ENCODE measurements at places on chromosomes 2 and 18.
A peak's percentile ranks its signal among the peaks of the same experiment; 100 is the strongest.

GRCh38 chr2:105427485-105427884 lies 28.6 kb upstream of the FHL2 start:
- DNase-seq = no peak

- DNase-seq = no peak
These were observed 82.3 kb downstream of the GALNT14 start for GRCh38 chr2:31055938-31056337.

DNA sequence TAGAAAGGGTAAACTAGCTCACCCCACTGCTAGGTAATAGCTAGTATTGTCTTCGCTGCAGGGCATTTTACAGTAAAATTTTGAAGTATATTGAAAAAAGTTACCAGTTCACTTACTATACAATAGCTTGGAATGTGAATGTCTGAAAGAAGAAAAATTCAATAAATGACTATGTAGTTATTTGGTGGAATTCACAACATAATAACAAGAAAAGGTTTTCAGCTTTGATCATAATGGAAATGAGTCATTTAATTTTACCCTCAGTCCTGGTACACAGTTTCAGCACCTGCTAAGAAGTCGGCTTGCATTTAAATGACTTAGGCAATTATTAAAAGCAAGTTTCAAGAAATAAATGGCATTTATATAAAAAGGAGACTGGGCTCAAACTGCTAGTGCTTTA lies 90.4 kb downstream of the NUP35 start:
- no peak for DNase-seq

DNA sequence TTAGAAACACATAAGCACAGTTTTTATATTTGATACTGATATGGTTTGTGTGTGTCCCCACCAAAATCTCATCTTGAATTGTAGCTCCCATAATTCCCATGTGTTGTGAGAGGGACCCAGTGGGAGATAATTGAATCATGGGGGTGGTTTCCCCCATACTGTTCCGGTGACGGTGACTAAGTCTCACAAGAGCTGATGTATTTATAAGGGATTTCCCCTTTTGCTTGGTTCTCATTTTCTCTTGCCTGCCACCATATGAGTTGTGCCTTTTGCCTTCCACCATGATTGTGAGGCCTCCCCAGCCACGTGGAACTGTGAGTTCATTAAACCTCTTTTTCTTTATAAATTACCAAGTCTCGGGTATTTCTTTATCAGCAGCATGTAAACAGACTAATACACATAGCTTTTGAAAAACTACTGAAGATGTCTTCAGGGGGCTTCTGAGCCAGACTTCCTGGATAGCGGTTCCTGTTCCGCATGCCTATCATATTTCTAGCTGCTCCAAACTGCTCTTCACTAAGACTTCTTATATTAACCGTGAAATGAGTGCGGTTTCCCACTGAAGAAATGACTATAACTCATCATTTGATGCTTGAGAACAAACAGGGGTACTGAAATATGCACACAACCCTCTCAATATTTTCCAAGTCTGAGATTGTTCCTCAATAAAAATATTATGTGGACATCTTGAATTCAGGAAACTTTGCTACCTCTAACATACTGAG lies 75.8 kb downstream of the SPHKAP start:
- DNase-seq = no peak

DNA sequence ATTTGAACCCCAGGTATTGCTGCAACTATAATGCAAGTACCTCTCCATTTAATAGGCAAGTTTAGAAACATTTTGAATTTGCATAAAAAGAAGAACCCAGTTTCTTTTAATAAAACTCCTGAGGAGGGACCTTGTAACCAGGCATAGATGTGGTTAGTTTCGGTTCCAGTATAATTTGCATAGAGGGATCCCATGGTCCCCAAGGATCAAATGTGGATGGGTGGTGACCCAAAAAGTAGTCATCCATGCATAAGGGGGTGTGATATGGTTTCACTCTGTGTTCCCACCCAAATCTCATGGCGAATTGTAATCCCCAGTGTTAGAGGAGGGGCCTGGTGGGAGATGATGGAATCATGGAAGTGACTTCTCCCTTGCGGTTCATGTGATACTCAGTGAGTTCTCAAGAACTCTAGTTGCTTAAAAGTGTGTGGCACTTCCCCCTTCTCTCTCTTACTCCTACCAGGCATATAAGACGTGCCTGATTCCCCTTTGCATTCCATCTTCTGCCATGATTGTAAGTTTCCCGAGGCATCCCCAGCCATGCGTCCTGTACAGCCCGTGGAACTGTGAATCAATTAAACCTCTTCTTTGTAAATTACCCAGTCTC lies 40.2 kb upstream of the SKA1 start:
- no peak for DNase-seq

DNA sequence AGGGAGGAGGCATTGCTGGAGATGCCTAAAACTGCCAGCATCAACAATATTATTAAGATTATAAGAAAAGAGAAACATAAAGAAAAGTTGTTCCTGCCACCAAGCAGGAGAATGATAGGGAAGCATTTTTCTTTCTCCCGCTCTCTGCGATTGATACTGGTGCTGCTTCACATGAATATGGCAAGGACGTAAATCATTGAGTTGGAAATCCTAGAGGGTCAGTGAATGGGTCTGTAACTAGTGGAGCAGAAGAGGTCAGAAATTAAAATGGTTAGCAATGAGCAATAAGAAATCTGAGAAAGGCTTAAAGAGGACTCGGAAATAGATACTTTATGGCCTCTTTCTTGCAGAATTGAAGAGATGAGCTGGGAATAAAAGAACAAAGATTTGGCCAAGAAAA lies 631.7 kb downstream of the BCL11A start:
- DNase-seq = no peak

DNA sequence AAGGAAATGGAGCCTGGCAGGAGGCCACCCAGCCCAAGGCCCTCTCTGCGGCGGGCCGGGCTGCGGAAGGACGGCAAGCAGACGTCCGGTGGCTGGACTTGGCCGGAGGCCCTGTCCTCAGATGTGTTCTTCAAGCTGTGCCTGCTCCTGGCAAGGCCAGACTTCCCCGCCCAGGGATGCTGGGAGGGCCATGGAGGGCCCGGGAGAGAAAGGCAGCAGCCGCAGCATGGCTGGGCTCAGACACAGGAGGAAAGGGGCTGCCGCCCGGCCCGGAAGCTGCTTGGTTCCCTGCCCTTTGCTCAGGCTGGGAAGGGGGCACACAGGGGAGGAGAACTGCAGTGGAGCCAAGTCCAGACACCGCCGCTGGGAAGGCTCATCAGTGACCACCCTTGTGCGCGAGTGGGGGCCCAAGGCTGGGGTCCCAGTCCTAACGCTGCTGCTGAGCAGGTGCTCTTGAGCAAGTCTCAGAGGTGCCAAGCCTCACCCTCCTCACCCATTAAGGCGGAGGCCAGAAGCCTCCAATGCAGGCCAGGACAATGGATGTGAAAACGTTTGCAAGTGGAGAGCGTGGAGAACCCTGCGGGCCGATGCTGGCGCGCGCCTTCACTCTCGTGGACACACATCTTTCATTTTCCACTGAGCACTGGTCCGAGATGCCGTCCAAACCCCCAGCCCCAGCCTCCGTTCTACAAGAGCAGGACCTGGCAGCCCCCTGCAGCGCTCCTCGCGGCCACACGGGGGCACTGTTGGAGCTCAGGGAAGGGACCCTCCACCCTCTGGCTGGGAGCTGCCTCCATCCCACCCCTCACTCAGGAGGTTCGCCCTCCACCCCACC lies 7.9 kb downstream of the CROCC2 start:
- DNase-seq = peak; percentile 32

- peak; percentile 65 for DNase-seq
These were observed 39.7 kb downstream of the C2orf76 start for GRCh38 chr2:119326938-119327337.

GRCh38 chr2:39529836-39530235 lies 92.8 kb upstream of the MAP4K3 start:
- no peak for DNase-seq

DNA sequence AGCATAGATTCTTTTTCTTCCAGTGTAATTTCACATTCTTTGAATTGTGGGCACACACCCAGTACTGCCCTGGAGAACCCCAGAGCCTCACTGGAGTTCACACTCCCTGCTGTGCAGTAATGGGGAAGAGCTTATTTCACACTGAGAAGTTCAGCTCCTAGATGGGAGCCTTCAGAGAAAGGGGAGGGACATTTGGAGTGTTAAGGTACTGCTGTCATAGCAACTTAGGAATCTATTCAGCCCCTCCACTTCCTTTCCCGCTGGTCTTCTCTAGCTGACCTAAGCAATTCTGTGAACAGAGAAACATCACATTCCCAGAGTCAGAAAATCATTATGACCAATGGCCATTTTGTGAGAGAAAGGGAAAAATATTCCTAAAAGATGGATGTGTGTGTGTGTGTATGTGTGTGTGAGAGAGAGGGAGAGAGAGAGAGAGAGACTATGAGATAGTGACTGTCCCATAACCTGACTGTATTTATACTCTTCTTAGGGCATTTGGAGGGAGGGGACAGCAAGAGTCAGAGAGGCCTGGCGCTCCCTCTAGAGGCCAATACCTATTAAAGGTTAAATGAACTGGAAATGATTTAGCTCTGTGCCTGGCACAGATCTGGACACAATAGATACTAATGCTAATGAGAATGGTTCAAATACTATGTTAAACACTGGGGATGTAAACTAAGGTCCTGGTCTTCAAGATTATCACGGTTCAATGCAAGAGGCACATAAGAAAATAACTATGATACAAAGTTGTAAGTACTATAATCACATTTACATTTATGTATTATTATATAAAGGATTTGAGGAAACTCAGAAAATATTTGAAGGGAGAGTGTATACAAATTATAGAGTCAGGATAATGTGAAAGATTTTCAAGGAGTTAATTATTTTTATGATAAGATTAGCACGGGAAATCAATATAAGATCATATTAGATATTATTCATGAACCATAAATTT lies 41.5 kb upstream of the RPE start:
- peak; percentile 14 for DNase-seq

GRCh38 chr2:168684921-168685599 lies 117.4 kb upstream of the NOSTRIN start:
- no peak for DNase-seq

- DNase-seq = no peak
These were observed 254.2 kb downstream of the MYCN start for GRCh38 chr2:16194530-16194929.

DNA sequence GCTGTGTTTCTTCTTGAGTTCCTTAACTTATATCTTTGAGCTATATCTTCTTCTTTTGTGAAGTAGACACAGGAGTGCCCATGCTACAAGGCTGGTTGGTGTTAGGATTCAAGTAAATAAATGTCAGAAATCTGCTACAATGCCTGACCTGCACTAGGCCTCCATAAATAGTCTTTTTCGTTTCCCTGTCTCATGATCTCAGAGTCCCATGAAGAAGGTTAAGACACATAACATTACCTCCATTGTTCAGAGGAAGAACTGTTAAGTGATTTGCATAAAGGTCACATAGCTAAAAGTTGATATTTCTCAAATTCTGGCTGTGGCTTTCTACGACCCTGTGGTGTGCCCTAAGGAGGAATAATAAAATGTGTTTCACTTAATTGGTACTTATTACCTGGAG lies 228.4 kb downstream of the KCNS3 start:
- DNase-seq = no peak

GRCh38 chr2:109421642-109422041 lies 192.1 kb downstream of the SEPTIN10 start:
- DNase-seq = no peak

GRCh38 chr2:70935468-70936164 lies at the start of gene ATP6V1B1:
ATP6V1B1 (plus strand) TSS chr2:70935900; CDS start chr2:70935955, 55 bp downstream.
- no peak for DNase-seq

DNA sequence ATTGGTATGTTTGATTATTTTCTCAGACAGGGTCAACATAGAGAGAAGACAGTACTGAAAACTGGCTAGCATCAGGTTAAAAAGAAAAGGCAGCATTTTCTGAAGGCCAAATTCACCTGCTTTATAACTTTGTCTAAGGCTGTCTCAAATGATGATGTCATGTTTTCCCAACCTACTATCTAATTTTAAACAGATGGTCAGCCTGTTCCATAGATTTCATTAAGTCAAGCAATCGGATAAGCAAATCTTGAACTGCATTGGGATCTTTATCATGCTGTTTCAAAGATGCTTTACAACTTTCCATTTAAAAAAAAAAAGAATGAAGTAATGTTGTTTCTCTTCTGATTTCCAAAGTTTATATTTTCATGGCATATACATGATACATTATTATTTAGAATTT lies 56.3 kb upstream of the SPOPL start:
- DNase-seq = no peak

DNA sequence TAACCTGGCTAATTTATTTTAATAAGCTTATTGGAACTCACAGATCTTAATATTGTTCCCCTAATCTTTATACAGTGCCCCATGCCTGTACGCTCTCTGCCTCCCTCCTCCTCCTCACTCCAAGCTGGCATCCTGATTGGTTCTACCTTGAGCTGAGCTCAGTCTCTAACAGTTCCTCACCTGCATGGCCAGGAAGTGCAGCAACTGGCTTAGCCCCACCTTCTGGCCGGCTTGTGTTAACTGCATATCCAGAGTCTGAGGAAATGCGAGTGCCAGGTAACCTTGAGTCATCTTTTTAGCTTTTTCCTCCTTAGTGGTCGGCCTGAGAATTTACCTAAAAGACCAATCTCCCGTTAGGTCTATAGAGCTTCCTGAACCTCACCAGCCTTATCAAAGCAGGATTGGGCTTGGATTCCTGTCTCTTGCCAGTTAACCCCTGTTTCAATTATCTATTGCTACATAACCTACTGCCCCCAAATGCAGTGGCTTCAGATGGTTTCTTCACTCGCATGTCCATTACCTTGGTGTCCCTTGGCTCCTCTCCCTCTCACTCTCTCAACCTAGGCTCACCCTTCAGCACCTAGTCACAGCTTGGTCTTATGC lies 89.5 kb upstream of the STK39 start:
- DNase-seq = no peak

- DNase-seq = no peak
These were observed 359.4 kb upstream of the KCNH7 start for GRCh38 chr2:163198007-163198406.

- no peak for DNase-seq
These were observed 332.3 kb upstream of the FIGN start for GRCh38 chr2:164068063-164068462.

DNA sequence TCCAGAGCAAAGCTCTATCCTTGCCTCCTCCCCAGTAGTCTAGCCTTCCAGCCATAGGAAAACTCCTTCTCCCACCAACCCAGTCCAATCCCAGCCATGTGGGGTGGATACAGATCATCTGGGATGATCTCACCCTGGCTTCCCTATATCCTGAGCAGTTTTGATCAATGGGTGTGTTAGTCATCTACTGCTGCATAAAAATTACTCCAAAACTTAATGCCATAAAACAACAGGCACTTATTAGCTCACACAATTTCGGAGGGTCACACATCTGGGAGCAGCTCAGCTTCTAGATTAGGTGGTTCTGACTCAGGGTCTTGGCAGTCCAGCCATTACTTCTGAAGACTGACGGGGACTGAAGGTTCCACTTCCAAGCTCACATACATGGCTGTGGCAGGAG lies 190.4 kb downstream of the SPP2 start:
- no peak for DNase-seq

GRCh38 chr2:174606336-174606735 lies 8.7 kb upstream of the WIPF1 start:
- no peak for DNase-seq
